NCI-H1048 (cell line): ENCODE measurements at places on chromosomes 4 and X.
A peak's percentile ranks its signal among the peaks of the same experiment; 100 is the strongest.

DNA sequence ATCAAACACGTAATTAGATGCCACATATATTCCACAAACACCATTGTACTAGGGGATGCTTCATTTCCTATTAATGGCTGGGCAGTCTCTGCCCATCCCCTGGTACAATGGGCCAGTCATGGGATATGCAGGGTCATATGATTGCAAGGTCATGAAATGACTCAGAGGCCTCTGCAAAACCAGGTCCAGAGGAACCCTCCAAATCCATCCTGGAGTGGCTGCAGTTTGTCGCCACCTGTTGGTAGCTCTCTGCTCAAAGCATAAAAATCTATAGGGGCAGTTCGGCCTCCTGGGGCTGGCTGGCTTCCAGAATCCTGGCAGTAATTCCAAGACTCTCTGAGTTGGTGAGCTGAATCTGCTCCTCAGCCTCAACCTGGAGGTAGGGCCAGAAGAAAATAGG lies 22.9 kb upstream of the PUDP start:
- DNase-seq, result no peak

- no peak for DNase-seq
Measured at GRCh38 chr4:83139514-83140156, 25.1 kb upstream of the PLAC8 start.

GRCh38 chr4:188960411-188961093 lies 821.3 kb downstream of the TRIML1 start:
- DNase-seq, result no peak

- DNase-seq, result no peak
Measured at GRCh38 chr4:155487210-155487609, 110.4 kb upstream of the MAP9 start.

DNA sequence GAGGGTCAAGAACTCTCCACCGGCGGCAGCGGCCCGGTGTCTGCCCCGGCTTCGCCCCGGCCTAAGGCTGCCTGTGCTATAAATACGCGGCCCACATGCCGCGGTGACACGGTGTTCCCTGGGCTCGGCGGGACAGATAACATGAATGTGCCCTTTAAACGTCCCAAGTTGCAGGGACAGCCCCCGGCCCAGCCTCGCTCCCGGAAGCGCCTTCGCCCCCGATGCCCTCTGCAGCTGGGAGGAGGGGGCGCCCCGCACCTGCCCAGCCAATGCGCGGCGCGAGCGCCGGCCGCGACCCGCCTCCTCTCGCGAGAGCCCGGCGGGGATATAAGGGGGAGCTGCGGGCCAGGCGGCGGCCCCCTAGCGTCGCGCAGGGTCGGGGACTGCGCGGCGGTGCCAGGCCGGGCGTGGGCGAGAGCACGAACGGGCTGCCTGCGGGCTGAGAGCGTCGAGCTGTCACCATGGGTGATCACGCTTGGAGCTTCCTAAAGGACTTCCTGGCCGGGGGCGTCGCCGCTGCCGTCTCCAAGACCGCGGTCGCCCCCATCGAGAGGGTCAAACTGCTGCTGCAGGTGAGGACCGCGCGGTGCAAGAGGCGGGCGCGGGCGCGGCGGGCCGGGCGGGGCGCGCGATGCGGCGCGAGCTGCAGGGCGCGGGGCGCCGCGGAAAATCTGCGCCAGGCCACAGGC lies at the start of gene SLC25A4:
Gene SLC25A4, plus strand, starts transcription at position 355 of the 689 bp plus-strand sequence. Its CDS starts 107 bp downstream, at position 462.
- peak; percentile 66 for DNase-seq

GRCh38 chr4:48127231-48127630 lies 6.8 kb downstream of the TXK start:
- DNase-seq, result no peak

GRCh38 chrX:22533898-22534297 lies 261.2 kb downstream of the CBLL2 start:
- no peak for DNase-seq

DNA sequence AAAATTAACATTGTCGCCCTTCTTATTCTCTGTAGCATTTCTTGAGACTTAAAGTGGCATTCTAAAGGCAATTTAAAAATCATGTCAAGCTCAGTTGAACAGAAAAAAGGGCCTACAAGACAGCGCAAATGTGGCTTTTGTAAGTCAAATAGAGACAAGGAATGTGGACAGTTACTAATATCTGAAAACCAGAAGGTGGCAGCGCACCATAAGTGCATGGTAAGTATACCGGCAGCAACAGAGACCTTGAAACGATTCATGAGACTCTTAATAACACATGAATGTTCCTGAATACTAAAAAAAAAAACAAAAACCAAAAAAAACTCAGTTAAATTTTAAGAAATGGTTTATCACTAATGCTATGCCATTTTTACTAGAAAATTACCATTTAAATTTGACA lies 82.4 kb upstream of the HPRT1 start:
- no peak for DNase-seq

DNA sequence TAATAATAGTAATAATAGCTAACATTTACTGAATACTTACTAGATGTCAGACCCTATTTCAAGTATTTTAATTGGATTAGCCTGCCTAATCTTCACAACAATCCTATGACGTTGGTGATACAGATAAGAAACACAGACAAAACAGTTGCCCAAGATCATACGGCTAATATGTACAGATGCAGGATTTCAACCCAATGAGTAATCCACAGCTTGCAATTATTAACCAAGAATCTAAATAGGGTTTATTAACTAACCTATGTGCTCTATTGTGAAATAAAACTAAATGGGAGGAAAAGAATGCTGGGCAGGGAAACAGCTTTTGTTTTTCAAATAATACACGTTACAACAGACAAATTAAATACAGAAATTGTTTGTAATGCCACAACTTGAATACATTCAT lies 23.4 kb downstream of the FBXO8 start:
- no peak for DNase-seq

- no peak for DNase-seq
Measured at GRCh38 chrX:30181353-30181752, 34.0 kb upstream of the MAGEB2 start.

DNA sequence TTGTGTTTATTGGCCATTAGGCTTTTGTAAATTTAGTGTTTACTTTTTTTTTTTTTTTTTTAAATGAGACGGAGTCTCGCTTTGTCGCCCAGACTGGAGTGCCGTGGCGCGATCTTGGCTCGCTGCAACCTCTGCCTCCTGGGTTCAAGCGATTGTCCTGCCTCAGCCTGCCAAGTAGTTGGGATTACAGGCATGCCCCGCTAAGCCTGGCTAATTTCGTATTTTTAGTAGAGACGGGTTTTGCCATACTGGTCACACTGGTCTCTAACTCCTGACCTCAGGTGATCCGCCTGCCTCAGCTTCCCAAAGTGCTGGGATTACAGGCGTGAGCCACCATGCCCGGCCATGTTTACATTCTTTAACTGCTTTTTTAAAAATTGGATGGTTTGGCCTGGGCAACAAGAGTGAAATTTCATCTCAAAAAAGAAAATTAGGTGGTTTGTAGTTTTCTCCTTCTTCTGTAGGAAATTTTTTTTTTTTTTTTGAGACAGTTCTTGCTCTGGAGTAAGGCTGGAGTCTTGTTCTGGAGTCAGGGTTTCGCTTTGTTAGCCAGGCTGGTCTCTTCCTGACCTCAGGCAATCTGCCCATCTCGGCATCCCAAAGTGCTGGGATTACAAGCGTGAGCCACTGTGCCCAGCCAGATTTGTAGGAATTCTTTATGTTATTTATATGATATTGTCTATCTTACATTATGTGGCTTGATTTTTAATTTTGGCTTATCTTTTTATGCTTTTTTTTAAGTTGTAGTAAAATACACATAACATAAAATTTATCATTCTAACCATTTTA lies 15.1 kb downstream of the UBE2K start:
- DNase-seq, result no peak

- no peak for DNase-seq
Measured at GRCh38 chr4:41150401-41150800, 63.9 kb downstream of the APBB2 start.

DNA sequence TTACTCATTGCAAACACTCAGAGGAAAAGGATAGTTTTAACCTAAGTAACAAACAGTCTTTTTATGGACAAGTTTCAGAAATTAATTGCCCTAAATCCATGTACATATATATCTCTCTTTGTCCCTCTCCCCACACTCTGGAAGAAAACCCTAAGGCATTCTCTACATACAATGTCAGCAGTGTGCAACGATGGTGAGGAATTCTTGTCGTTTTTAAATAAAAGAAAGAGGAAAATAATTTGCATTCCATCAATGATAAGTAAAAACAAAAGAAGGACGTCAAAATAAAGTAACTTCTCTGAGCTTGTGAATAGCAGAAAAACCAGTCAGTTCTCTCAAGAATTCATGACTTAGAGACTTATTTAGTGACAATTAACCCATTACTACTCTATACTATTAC lies 550.5 kb upstream of the DIPK2B start:
- peak; percentile 9 for DNase-seq

GRCh38 chr4:41454423-41454822 lies 83.5 kb upstream of the LIMCH1 start:
- DNase-seq, result no peak

DNA sequence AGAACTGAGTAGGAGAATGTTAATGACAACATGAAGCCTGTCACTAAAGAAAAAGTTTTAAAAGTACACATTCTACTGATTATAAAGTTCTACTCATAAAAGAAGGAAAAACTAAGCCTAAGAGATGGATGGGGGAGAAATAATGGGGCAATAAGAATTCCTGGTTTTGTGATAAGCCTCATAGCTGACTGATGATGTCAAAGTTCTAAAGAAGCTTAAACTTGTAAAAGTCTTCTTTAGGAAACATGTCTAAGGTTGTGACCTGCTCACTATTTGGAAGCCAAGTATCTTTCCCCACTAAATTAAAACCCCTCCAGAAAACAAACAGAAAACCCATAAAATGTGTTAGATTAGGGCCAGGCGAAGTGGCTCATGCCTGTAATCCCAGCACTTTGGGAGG lies 232.9 kb upstream of the GIMD1 start:
- no peak for DNase-seq

DNA sequence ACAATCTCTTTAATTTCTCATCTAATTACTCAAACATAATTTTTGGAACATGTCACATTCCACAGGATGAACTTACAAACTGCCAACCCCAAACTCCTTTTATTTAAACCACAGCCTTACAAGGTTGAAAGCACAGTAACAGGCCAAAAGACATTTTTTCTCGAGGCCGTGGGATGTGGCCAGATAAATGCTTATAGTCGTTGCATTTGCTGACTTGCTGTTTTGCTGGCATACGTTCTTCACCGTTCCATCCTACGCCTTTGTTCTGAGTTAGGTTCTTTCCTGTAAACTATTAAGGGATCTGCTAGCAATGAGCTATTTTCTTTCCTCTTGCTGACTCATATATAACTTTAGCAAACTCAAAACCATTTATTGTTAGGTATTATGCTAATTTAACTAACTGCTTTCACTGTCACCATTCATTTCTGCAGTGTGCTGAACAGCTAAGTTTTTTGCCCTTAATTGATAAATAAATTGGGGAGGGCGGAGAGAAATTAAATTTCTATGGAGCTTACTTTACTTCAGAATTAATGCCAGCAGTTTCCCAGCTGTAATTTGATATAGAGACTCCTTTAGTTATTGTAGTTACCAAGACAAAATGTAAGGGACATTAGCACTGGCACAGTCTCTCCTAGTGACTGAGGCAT lies 135.1 kb upstream of the PACRGL start:
- no peak for DNase-seq

DNA sequence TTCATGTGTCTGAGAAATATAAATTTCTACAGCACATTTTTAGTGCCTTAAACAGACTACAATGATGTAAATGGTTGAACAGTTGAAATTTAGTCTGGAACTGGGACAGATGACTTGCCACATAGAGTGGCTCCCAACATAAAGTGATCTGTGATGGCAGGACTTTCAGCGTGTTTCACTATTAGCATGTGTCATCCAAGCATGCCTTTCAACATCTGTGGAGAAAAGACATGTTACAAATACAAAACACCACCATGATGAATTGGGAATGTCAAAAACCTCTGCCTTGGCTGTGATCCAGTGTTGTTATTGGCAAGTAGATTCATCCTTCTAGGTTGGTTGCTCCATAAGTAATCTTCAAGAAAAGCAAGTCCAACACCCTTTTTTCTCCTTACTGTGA lies 348.7 kb downstream of the MAPK10 start:
- no peak for DNase-seq

- no peak for DNase-seq
Measured at GRCh38 chrX:139025816-139026215, 314.3 kb upstream of the FGF13 start.

DNA sequence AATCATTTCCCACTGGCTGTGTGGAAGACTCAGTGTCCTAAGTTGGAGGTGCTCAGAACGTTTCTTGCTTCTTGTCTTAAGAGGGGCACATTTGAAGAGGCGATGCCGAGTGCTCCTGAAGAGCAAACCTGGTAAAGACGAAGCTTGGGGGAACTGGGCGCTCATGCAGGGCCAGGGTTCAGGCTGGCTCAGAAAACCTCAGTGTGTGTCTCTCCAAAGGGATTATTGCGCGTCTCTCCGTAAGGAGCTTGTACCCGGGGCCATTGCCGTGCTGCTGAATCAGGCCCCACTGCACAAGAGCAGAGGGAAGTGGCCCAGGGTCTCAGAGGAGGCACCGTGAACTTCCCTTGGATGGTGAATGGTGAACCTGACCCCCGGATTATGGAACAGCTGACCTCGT lies 44.4 kb downstream of the PSAPL1 start:
- no peak for DNase-seq

DNA sequence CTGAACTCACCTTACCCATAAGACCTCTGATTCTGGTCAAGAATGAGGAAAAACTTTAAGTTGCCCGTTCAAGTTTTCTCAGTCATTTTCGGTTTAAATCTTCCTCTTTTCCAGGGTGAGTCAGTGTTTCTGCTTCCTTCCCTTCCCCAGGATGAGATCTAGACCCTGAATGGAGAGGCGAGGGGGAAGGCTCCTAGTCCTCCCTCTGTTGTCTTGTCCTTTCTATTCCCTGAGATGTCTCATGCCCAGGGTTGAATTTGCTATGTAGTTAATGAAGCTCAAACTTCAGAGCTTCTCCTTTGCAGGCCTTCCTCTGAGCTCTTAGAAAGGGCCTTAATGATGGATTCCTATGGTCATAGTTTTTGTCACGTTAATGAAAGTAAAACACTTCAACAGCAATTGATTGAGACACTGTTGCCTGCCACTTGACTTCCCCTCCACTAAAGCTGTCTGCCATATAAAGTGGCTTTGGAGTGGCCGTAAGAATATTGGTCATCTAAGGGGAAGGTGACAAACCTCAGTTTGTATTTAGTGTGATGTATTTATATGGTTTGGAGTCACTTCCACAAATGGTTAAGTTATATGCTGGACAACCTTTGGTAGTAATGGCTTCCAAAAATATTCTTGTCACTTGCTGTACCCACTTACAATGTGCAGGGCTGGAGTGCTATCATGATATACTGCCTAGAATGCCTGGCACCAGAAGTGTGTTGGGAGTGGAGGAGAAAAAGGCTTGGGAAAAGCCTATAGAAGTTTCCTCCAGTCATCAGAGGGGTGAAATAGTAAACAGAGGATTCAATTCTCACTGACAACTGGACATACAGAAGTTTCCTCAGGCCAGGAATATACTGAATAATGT lies 24.3 kb upstream of the GPRIN3 start:
- DNase-seq, result no peak

DNA sequence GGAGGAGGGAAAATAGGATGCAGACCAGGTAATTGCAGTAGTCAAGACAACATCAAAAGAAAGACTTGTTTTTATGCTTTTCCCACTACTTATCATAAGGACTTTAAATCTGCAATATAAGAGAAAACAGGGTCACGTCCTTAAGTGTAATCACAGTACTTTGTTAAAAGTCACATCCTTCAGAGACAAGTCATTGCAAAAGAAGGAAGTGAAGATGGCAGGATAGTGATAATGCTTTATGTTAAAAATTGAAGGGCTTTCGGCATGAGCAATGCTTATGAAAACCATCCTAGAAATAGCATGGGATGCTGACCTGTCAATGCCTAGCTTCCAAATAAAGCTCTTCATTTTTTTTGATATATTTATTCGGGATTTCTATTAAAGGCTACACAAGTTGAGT lies 110.2 kb upstream of the TENM3 start:
- no peak for DNase-seq
